H54 (cell line): ENCODE measurements at places on chromosomes 4 and X.

GRCh38 chr4:69078852-69079251, 17.4 kb upstream of the UGT2B7 start:
- no peak for DNase-seq

- DNase-seq = no peak
Measured at GRCh38 chr4:133129237-133129636, 19.9 kb upstream of the PCDH10 start.

DNA sequence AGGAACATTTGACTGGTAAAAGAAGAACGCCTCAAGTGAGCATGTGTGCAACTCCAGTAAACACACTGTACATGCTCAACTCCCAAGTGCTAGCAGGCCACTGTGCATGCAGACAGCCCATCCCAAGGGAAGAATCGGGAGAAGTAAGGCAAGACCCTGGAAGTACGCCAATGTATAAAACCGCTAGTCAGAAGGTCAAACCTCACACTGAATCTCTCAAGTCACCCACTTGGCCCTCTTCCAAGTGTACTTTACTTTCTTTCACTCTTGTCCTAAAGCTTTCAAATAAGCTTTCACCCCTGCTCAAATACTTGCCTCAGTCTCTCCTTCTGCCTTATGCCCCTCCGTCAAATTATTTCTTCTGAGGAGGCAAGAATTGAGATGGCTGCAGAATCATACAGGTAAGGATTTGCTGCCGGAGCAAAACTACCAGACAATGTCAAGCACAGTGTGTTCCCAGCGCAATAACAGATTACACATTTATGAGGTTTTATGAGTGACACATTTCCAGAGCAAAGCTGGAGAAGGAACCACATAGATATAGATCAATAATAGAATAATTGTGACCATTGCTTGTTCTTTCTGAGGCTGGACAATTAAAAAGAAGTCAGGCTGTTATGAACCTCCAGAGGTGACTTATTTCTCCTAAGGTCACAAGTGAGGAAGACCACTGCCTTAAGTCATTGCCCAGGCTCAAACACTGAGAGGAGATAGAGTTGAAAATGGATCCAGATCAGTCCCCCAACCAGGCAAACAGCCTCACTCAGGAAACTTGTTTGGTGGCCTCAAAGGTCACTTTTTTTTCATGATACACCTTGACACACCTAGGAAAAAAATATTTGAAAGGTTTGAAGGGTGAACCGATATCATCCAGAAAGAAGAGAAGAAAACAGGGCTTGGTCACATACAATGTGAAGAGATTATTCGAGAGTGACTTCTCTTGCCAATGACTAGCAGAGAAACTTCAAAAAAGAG, 26.3 kb downstream of the CXCL1 start:
- no peak for DNase-seq

- no peak for DNase-seq
Measured at GRCh38 chrX:150605603-150606002, 37.2 kb downstream of the MTM1 start.

DNA sequence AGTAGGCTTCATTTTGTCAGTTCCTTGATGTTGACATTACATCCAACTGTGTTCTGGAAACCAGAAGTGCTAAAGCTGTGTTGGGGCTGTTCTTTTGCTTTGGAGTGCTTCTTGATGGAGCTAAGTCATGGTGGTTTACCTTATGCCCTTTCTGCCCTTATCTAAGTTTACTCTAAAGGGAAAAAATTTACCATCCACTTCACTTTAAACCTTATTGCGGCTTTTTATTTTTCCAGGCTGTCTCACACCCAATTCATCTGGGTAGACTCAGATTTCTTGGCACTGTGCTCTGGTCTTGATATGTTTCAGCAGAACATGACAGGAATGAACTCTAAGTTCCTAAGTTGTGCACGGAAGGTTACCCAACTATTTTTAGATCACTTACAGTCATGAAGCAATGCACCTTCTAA, 104.7 kb upstream of the TTC29 start:
- DNase-seq = no peak

- no peak for DNase-seq
Measured at GRCh38 chr4:180947425-180947824, 1295.8 kb upstream of the TENM3 start.

- no peak for DNase-seq
Measured at GRCh38 chrX:10484683-10485247, 135.6 kb downstream of the MID1 start.

GRCh38 chrX:115486510-115486909, 74.5 kb upstream of the PLS3 start:
- no peak for DNase-seq

GRCh38 chr4:161256172-161256571, 907.6 kb downstream of the FSTL5 start:
- DNase-seq = no peak

GRCh38 chr4:109385260-109385659, 48.4 kb upstream of the SEC24B start:
- no peak for DNase-seq

GRCh38 chrX:13937370-13938050, 92.2 kb downstream of the GEMIN8 start:
- no peak for DNase-seq

DNA sequence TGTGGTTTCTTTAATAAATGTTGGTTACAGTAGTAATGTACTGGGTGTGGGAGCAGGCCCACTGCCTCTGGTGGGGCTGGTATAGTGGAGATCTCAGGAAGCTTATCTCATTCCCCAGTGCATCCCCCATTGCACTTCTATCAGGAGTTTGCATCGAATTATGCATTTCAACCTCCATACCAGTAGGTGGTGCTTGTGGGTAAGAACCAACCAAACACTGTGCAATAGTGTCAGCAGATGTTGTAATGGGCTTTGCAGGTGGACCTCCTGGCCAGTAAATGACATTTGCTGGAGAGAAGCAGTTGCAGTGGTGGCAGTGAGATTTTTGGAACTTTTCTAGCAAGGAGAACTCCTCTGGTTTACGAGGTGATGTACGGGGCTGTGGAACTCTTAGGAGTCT, 150.6 kb downstream of the POU3F4 start:
- no peak for DNase-seq

- DNase-seq = no peak
Measured at GRCh38 chrX:69496183-69496582, 7.9 kb upstream of the NALF2 start.

DNA sequence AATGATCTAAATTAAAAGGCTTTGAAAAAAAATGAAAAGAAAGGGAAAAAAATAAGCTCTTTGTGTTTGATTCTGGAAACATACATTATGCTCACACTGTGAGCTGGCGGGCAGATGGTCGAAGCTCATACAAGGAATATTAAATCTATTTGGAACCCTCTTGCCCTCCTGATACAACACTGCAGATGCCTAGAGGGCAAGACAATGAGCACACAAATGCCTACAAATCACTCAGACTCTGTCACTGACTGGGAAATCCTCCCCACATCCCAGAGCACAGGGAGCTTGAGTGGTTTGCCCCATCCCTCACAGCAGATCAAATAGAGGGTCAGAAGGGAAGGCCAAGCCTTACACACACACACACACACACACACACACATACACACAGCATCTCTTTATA, 320.4 kb downstream of the HNRNPD start:
- DNase-seq = no peak

DNA sequence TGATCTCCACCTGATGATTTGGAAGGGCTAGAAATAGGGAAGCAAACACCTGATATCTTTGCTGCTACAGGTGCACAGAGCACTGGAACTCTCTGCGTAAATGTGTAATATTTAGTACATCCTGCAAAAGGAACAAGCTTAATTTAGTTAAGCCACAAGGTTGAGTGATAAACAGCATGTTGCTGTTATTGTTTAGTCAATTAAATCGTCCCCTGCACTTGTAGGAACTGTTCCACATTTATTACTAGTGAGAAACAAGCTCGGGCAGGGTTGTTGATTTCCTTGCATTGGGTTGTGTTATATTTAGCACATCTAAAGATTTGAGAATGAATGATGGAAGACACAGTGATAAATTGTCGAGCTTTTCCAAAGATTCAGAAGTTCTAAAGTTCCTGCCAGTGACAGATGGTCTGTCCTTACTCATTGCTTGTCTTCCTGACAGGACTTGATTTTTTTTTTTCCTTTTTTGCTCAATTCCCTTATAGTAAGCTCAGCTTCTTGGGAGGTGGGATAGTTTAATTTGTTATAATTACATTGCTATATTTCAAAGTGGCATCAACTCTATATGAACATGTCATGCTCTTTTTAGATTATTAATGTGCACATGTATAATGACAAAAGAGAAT, 627.0 kb upstream of the ATOH1 start:
- DNase-seq = no peak

- DNase-seq = no peak
Measured at GRCh38 chr4:140095694-140096482, 58.1 kb downstream of the MAML3 start.

DNA sequence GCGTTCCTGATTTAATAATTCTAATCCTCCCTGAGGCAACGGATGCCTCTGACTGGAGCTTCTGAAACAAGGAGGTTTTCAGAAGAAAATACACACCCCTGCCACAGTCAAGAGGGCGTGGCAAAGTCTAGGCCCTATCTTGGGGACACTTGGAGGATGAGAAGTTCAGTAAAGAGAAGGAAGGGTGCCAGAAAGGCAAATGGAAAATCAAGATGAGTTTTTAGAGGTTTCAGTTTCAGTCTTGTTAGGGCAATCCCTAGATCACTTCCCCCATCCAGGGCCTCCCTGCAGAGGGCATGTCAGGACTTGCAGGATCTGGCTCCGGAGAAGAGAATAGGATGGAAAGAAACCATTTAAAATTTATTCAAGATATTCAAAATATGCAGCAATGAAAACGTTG, 28.5 kb upstream of the FGF2 start:
- DNase-seq = peak; percentile 32

DNA sequence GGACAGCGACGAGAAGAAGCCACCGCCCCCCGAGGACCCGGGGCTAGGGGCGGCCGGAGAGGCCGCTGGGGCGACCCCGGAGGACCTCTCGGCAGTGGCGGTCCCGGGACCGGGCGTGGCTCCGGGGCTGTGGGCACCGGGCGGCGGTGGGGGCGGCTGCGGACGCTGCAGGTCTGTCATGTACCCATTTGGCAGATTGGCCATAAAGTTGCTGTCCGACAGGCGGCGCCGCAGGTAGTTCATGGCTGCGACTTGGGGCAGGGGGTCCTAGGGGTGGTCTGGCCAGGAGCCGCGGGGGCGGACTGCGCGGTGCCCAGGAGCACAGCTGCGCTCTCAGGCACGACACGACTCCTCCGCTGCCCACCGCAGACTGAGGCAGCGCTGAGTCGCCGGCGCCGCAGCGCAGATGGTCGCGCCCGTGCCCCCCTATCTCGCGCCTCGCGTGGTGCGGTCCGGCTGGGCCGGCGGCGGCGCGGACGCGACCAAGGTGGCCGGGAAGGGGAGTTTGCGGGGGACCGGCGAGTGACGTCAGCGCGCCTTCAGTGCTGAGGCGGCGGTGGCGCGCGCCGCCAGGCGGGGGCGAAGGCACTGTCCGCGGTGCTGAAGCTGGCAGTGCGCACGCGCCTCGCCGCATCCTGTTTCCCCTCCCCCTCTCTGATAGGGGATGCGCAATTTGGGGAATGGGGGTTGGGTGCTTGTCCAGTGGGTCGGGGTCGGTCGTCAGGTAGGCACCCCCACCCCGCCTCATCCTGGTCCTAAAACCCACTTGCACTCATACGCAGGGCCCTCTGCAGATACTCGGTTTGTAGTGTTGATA, at the start of gene SYN1:
Gene SYN1 (minus strand): TSS at position 372 of the 817 bp plus-strand sequence. CDS start 129 bp downstream, at position 243.
- no peak for DNase-seq

DNA sequence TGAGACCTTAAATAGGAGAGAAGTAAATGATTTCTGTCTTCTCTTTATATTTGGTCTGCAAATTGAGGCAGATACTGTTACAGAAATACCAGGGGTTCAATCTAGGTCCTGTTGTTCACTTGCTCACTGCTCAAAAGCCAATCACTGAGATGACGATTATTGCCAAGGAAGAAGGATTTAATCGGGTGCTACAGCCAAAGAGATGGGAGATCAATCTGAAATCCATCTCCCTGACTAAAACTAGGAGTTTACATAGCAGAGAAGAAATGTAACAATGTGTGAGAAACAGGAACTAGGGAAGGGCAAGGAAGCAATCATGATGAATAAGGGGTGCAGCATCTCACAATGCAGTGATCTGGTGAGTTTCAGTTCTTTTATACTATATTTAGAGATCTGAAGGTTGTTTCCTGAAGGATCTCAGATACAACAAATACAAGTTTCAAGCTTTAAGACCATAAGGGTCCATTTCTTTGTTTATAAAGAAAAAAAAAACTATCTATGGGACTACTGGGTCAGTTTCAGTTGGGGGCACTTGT, 117.9 kb upstream of the FAM9B start:
- DNase-seq = no peak

- DNase-seq = no peak
Measured at GRCh38 chrX:148878371-148878770, 378.0 kb downstream of the AFF2 start.

GRCh38 chr4:185480016-185480732, 8.6 kb upstream of the CCDC110 start:
- no peak for DNase-seq

DNA sequence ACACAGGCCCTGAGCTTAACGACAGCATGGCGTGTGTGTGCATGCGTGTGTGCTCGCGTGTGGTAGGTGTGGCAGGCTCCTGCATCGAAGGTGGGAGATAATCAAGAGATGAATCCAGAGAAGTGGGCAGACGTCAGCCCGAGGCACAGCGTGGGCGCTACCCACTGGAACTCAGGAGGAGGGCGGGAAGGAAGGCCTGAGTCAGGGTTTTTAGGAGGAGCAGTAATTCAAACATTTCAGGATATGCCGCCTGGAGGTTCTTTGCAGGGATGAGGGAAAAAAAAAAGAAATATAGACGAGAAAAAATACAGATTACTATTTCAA, 66.3 kb upstream of the STX18 start:
- no peak for DNase-seq

DNA sequence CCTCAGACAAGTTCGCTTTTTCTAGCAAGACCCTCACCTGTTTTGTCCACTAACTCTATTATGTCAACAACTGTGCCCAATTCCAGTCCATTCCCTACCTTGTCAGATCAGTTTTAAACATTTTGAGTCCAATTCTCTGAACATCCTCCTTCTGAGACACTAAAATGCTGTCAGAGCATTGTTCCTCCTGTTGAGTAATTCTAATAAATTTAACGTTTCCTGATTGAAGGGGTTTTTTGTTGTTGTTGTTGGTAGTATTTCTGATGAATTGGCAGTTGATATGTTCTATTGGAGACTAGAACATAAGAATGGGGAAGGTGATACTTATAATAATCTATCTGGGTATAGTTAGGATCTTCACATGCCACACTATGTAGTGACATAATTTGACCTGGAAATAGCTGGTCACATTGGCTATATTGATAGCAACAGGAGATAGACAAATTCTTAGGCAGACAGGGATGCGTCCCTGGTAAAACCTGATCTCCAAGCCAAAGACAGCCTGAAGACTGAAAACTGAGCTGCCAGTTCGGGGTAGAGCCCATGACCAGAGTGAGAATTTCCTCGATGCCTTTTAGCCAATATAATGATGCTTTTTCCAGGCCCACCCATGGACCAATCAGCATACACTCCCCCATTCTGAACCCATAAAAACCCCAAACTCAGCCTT, 12.4 kb upstream of the CXCL2 start:
- DNase-seq = no peak

GRCh38 chrX:140425712-140426395, 79.0 kb downstream of the SOX3 start:
- no peak for DNase-seq
